C1 segment of cervical spinal cord (tissue), 14 donors: ENCODE measurements at places on chromosomes 11 and 22.

- no peak for DNase-seq
Observed at GRCh38 chr11:3627291-3627690, 14.5 kb downstream of the ART5 start.

- DNase-seq = no peak
Observed at GRCh38 chr22:49297871-49298721, 529.6 kb downstream of the BRD1 start.

- DNase-seq = no peak
Observed at GRCh38 chr22:47604563-47604962, 842.1 kb downstream of the TBC1D22A start.

DNA sequence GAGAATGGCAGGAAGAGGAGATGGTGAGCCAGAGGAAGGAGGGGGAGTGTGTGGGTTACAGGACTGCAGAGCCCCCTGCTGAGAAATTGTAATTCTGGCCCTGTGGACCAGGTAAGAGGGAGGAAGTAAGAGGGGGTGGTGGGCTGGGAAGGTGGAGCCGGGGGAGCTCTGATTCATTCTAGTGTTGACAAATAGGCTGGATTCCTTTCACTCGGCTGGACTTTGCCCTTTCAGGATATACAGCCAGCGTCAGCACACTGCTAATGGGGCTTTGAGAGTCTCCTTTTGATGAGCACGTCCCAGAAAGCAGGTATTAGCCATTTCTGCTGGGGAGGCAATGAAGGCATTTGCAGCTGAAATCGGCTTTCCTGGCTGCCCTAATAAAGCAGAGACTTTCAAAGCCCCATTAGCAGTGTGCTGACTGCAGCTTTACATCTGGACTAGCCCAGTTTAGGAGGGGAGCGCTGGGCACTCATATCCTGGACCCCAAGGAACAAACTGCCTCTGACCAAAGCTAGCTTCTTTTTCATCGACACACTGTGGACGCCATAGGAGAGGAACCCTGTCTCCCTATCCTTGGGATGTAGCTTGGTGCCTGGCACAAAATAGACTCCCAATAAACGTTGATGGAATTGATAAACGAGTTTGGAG lies 44.8 kb upstream of the CADM1 start:
- no peak for DNase-seq

GRCh38 chr11:61273178-61274078 lies 21.7 kb downstream of the VWCE start:
- DNase-seq = no peak

DNA sequence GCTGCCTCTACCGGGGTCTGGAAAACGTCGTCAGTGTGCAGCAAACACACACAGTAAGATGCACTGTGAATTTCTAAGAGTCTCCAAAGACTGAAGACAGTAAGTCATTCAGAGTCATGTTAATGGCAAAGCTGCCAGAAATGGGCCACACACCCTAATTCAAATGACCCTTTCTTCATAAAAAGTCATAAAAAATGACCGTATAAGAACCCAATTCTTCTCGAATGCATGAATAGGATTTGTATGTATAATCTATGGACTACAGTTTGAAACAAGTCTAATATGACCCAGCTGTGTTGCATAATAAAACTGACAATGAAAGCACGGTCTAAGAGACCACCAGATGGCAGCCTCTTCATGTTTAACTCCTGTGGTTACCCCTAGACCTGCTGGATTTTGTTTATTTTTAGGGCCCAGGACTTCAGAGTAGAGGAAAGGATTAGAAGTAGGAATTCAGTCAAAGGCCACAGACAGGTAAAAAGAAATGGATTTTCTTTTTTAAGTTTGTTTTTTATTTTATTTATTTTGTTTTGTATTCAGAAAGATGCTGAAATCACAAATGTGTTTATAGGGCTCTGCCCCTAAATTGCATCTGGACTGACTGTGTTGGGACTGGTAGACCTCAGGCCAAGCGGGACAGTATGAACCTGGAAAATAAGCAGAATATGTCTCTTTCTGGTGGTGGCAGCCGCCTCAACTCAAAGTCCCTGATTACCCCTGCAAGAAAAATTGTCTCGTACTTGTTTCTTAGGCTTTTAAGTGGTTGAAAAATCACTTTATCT lies 32.1 kb upstream of the SLC5A12 start:
- peak; percentile 1 for DNase-seq

GRCh38 chr22:45678961-45679912 lies 7.6 kb downstream of the ATXN10 start:
- no peak for DNase-seq

GRCh38 chr22:31968022-31968421 lies 23.7 kb downstream of the YWHAH start:
- DNase-seq = no peak

DNA sequence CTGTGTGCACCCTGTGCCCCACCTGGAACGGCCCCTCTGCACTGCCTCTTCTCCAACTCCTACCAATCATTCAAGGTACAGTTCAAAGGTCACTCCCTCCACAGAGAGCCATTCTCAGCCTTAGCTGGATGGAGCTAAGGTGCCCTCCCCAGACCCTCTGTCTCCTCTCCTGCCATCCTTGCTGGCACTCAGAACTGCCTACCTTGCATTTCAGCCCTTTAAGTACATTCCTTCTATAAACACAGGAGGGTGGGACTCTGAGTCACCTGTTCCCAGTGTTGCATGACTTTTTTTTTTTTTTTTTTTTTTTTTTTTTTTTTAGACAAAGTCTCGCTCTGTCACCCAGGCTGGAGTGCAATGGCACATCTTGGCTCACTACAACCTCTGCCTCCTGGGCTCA lies 8.6 kb downstream of the TTLL1 start:
- DNase-seq = no peak

DNA sequence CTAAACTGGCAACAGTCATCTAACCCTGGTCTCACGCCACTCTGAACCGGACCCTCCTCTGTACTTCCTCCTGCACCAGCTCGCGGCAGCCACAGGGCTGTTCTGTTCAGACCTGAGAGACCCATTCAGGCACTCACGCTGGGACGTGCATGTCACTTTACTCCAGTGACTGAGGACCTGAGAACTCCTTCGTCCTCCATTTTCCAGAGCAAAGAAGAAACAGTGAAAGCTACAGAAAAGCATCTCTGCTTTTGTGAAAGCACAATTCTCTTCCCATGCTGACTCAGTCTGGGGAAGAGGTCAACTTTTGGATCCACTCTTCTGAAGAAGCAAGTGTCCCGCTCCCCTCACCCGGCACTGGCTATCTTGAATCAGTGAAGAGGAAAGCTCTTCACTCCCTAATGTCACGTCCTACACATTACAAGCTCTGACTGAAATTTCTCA lies 24.5 kb downstream of the PISD start:
- peak; percentile 17 for DNase-seq

GRCh38 chr11:18063862-18064434 lies 17.9 kb upstream of the TPH1 start:
- no peak for DNase-seq

GRCh38 chr11:92826136-92826535 lies 143.3 kb upstream of the MTNR1B start:
- no peak for DNase-seq

DNA sequence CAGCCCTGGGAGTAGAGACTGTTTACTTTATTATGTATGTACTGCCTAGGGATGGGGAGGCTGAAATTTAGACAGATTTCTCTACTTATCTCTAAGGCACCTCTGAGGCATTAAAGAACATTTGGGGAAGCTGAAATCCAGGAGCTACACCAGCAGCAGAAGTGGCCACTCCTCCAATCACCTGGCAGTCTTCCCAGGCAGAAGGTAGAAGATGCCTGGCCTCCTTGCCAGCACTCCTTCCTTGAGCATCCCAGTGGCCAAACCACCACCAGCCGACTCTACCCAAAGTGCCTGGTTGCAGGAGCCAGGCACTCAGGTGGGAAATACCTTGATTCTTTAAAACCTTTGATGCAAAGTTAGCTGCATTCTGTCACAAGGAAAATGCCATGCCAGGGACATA lies 1.9 kb upstream of the FAT3 start:
- no peak for DNase-seq

GRCh38 chr22:50047346-50047745 lies 10.8 kb downstream of the TTLL8 start:
- no peak for DNase-seq

- DNase-seq = no peak
Observed at GRCh38 chr11:27183672-27184457, 143.2 kb downstream of the BBOX1 start.

DNA sequence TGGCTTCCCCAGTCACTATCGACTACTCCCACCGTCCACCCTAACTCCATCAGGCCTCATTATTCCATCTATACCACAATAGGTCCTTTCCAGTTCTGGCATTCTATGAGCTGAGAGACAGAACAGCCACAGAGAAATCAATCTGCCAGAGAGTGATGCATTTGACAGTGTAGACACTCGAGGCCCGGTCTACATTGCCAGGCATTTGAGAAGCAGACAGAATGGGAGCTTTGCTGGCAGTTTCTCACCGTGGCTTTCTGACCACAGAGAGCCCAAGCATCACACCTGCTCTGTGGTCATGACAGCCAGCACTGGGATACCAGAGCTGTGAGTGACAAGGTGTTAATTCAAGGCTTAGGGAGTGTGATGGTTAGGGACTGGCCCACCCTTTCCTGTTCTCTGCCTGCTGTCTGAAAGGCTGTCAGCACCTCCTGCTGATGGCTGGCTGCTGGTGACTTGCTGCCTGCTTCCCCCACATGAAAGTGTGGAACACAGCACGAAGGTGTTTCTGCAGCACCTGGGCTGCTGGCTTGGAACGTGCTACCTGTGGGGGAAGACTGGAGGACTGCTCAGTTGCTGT lies 137.8 kb downstream of the KIRREL3 start:
- no peak for DNase-seq

GRCh38 chr11:113289431-113290187 lies 24.8 kb upstream of the TTC12 start:
- peak; percentile 68 for DNase-seq

DNA sequence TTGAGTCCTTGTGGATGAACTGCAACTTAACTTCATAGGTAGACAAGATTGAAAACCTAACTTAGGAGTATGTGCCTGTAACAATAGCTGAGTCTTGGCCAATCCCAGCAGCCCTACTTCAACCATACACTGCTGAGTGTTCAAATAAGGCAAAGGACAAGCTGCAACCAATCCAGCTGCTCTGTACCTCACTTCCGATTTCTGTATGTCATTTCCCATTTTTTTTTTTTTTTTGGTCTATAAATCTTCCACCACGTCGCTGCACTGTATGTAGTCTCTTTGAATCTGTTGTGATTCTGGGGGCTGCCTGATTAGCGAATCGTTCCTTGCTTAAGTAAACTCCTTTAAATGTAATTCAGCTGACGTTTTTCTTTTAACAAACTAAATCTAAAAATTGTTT lies 35.4 kb upstream of the FLI1 start:
- DNase-seq = no peak

DNA sequence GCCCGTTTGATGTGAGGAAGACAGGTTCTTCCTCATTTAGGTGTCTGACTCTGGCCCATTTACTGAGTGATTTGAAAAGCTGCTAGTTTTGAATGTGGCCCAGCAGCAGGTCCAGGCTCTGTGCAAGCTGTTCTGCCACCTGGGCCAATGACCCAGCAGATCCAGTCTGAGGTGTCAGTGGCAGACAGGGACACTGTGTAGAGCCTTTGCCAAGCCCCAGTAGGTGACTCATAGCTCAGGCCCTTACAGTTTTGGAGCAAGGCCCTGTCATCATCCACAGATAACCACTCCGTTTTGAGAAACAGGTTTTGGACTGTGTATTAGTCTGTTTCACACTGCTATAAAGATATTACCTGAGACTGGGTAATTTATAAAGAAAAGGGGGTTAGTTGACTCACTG lies 23.9 kb downstream of the TSPAN32 start:
- DNase-seq = peak; percentile 98

DNA sequence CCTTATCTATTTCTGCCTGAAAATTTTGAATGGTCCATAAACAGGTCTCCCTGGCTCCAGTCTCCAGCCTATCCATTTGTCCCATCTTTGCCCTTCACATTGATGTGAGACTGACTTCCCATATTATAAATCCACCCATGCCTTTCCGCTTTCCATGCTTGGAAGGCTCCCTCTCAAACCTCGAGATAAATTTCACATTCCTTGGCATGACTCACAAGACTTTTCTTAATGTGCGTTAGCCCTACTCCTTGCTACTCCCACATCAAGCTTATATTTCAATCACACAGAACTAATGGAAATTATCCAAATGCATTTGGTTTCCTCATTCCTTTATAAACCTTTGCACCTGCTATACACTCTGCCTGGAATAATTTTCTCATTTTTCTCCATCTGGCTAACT lies 163.7 kb upstream of the NTM start:
- DNase-seq = no peak

DNA sequence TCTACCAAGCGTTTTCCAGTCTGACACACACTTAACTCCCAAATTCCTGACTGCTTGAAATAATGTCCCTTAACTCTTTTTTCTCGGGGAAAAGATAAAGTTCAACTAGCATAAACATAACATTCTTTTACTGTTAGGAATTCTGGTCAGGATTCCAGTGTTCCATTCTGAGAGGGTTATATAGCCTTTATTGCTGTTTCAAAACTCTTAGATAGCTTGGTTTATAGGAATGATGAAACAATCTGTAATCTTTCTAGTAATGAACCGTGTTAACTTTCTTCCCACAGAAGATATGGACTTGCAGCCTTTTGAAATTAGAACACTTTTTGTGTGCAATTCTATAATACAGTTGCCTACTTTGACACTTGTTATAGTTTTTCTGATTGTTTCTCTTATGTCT lies 8.6 kb downstream of the REXO2 start:
- no peak for DNase-seq

DNA sequence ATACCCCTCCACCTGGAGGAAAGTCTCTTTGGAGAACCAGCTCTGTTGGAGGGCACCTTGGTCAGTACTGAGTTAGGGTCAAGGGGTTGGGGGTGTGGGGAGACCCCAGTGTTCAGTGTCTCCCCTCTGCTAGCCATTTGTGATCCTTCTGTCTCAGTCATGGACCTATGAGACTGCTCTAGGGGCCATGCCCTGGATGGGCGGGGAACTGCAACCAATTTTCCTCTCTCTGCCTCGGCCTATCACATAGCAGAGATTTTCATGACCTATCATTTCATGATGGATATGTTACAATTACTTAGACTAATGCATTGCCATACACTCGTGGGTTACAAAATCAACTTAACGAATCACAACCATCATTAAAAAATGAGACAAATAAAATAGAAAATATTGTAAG lies 7.4 kb downstream of the OTOG start:
- DNase-seq = no peak

GRCh38 chr22:42922374-42923191 lies 65.5 kb upstream of the ARFGAP3 start:
- DNase-seq = no peak

DNA sequence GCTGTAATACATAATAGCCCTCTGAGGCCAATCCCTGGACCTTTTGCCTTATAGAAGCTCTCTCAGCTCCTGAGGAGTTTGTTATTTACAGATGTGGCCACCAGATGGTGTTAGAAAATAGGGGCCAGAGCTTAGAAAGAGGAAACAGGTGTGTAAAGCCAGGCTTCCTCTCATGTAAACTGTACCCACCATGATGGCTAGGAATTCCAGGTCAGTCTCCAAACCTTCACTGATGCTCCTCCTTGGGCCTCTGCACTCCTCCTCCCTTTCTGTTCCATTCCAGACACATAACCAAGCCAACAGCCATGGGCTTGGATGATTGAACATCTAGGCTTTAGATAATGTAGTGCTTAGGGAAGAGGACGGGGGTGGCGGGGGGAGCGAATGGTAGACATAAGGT lies 39.7 kb downstream of the USP35 start:
- DNase-seq = no peak
